ENCODE measurements at places on chromosomes 7 and 10. TPM values are rescaled to one million over a fixed set of nuclear protein-coding genes. Genes with fewer than 3 reads are reported as not detected.
A peak's percentile ranks its signal among the peaks of the same experiment; 100 is the strongest.

DNA sequence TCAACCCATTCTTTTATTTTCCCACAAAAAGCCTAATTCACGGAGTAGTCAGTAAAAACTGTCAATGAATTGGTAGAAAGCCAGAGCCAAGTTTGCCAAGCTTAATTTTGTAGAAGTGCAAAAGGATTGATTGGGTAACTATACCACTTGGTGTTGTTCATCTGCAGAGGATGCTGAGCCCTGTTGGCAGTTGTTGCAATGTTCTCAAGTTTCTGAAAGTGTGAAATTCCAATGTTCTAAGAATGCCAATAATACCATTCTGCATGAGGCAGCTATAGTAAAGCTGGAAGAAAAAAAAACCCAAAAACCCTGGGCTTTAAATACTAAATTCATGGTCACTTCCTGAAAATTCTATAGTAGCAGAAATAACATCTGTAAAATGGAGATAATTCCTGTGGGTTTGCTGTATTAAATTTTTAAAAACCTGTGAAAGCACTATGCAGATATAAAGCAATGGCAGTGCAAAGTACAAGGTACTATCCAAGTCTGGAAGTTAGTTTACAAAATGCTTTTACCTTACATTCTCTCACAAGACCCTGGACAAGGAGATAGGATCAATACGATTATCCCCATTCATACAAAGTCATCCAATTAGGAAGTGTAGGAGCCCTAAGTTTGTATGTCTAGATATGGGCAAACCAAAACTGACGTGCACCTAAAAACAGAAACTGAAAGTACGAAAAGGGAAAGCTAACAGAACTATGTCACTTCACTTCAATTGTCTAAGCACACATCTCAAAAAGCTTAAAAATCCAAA is 6.0 kb upstream of the PON1 start:
- peak; percentile 17 for DNase-seq

DNA sequence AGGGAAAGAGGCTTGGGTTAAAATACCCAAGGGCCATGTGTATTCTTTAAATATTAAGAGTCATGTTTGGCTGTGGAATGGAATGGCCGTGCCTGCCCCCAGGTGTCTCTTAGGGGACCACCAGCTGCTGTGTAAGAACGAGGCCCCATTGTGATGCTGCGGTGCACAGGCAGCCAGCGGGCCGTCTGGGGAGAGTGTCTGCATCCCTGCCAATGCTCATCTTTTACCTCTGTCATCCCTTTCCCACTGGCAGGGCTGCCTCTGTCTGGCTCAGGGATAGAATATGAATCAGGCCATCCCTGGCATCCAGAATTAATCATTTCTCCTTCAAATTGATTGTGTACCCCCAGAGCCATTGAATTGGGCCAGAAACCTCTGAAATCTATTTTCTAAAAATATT is 137.8 kb upstream of the GALNT17 start:
- no peak for DNase-seq

DNA sequence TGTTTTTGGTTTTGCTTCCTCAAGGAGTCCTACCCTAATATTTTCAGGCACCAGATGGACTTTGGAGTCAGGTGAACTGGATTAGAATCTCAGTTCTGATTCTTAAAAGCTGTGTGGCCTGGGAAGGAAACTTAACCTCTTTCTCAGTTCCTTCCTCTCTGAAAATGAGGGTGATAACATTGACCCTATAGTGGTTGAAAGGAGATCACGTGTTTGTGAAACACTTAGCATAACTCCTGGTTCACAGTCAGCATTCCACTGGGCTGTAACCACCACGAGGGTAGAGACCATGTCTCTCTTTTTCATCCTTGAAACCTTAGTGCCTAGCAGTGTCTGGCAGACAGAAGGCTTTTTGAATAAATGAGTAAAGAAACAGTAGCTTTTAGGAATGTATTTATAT is 16.7 kb downstream of the LSMEM1 start:
- no peak for DNase-seq

- DNase-seq: no peak
Measured at GRCh38 chr7:70384891-70385290, 747.1 kb upstream of the GALNT17 start.

SUN3 gene
- total RNA-seq: not detected

DNA sequence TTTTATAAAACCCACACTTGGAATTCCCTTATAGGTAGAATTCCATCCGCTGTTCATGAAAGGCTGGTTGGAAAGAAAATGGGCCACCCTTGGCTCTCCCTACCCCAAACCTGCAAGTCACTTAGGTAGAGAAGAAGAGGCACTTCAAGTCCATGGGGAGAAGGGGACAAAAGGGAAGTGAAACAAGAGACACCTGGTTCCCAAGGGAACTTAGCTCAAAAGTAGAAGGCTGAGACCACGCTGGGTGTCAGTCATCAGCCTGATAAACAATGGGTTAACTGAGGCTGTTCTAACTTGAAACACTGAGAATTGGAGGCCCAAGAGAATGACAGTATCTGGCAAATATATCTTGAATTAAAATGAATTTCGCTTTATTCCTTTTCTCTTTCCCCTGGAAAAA is 330.8 kb upstream of the NFE2L3 start:
- DNase-seq: no peak

- no peak for DNase-seq
Measured at GRCh38 chr10:28714401-28715053, 37.2 kb downstream of the BAMBI start.

- no peak for DNase-seq
Measured at GRCh38 chr10:35378541-35379210, 42.4 kb downstream of the CCNY start.

GRCh38 chr10:4270116-4270515 is 485.1 kb upstream of the KLF6 start:
- DNase-seq: peak; percentile 21

DNA sequence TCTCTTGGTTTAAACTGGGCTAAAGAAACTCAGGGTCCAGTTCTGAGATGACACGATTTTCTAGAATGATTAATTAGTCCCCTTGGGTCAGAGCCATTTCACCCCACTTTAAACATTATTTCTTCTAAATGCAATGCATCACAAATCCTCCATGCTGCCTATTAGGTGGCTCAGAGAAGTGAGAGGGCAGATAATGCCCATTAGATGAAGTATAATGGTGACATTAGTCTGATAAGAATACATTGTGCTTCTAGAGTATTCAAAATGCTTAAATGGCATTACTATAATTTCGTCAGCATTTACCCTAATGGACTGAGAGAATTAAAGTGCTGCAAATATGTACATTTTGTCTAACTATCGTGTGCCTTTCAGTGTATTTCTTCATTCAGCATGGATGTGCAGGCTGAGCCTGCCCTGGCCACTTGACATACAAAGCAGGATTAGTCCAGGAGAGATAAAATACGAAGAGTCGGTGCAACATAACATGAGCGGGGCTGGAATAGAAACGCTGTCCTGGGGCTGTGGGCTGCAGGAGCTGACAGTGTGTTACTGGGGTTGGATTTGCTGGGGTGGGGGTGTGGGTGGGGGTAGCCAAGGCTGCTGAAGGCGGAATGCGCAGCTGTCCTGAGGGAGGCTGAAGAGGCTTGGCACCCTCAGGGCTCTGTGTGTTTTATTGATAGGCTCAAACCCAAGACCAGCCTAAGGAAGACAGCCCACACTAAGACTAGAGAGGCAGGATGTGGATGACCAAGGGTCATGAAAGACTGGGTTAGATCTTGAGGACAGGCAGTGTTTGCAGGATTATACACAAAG is 52.8 kb upstream of the KLF6 start:
- no peak for DNase-seq

DNA sequence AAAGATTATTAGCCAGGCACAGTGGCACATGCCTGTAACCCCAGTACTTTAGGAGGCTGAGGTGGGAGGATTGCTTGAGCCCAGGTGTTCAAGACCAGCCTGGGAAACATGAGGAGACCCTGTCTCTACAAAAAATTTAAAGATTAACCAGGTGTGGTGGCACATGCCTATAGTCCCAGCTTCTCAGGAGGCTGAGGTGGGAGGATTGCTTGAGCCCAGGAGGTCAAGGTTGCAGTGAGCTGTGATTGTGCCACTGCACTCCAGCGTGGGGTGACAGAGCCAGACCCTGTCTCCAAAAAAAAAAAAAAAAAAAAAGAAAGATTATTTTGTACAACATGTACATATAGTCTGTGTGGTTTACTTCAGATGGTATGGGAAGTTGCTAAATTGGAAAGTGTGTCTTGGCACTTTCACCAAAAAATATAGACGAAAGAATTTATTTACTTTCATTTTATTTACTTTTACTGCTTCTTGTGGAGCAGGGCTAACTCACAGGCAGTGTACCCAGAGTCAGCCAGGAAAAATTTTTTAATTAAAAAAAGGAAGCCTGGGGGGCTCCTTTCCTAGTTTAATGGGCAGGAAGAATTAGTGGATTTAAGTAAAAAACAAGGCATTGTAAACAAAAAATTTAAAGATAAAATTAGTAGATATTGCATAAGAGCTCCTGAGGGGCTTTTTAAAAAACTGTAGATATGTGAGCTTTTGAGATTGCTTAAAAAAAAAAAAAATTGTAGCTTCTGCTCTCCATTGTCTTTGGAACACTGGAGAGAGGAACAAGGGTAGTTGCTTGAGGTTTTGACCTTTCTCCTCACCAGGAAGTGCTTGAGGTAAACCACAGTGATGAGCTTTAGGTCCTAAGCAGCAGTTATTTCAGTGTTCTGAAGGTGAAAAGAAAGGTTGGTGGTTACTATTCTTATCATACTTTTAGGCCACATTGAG is 44.6 kb upstream of the VDAC2 start:
- DNase-seq: no peak

DNA sequence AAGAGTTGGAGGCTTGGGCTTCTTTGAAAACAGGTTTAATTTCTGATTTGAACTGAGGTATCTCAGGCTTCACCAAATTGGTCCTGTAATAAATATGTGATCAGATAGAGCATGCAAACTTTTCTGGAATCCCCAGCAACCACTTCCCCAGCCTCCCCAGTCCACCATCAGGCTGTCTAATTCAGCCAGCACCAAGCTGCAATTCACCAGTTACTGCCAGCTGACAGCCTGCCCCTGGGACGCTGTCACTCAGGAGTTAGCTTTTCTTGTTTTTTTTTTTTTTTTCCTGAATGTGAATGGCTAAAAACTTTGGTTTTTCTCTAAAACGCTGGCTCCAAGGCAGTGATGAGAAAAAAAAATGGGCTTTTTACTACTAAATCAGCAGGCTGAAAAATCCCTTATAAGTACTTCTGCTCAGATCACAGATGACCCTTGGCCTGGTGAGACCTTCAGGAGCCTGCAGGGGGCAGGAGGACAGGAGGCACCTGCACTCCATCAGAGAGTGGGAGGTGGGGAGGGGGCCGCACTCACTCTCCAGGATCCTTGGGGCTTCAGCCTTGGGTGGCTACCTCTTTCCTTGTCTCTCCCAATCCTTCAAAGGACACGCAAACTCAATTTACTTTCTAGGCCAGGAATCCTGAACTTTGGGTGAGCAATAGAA is 349.4 kb downstream of the GATA3 start:
- no peak for DNase-seq

GRCh38 chr10:6563731-6564130 is 16.3 kb downstream of the PRKCQ start:
- DNase-seq: no peak

- no peak for DNase-seq
Measured at GRCh38 chr10:48690791-48691660, 6.4 kb downstream of the WDFY4 start.

SPDYE5 gene
- not detected for total RNA-seq

DNA sequence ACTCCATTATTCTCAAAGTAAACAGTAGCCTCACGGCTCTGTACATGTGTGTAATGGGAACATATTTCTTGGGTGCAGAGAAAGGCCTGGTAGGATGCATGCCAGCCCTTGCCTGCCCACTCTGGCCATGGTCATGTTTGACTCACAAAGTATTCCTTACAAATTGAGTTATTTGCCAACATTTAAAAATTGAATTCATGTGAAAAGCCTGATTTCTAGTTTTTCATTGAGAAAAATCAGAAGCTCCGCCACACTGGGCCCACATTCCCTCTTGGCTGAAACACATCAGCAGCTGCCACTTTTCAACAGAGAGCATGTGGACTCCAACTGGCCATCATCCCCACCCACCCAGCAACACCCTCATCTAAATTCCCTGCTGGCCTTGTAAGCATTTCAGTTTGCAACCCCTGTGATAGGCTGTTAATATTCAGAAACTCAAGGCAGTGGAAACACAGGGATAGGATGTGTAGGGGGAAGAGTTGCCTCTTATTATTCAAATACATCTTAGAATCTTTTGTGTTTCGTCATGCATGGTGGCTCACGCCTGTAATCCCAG is 40.9 kb downstream of the CDH23 start:
- no peak for DNase-seq

ASAH2 gene
- total RNA-seq: 5.7 TPM

- DNase-seq: no peak
Measured at GRCh38 chr10:79072041-79072441, 3.3 kb downstream of the ZMIZ1 start.

- no peak for DNase-seq
Measured at GRCh38 chr10:30499816-30500215, 65.8 kb downstream of the MAP3K8 start.

- peak; percentile 26 for DNase-seq
Measured at GRCh38 chr10:24908793-24909423, 43.5 kb downstream of the PRTFDC1 start.

DNA sequence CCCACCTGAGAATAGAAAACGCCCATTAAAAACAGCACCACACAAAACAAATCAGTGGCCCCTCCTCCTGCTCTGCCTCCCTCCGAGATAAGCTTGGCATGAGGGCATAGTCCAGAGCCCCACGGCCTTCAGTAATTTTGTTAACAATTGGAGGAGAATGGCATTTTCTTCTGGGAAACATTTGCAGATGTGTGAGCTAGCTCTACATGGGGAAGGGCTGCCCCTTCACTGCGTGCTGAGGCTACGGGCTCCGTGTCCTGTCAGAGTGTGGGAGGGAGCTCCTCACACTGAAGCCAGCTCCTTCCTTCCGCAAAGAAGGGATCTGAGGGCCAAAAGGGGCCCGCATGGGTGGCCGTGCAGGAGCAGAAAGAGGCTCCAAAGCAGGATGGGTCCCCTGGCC is 15.2 kb downstream of the GRK5 start:
- no peak for DNase-seq

DNA sequence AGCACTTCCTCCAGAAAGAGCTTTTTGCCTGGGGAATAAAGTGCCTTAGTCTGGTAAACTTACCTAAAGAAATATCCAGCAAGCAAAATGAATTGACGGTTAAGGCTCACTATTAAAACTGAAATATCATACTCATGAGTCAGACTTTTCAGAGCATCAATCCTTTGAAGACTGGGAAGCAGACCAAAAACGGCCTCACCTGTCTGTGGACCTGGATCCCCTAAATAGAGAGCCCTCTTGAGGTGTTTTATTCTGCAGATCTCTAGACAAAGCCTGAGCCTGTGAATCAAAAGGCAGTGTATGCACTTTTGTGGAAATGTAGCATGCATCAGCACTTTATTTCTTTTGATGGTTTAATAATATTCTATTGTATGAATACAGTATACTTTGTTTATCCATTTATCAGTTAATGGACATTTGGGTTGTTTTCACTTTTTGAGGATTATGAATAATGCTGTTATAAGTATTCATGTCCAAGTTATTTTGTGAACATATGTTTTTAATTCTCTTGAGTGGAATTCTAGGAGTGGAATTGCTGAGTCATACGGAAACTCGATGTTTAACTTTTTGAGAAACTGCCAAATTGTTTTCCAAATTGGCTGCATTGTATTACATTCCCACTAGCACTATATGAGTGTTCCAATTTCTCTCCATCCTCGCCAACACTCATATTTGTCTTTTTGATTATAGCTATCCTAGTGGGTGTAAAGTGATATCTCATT is 449.0 kb upstream of the IGFBP3 start:
- DNase-seq: no peak

GRCh38 chr7:589781-590575 is 70.3 kb upstream of the PDGFA start:
- no peak for DNase-seq

CREB3L2 gene
- total RNA-seq: 18.2 TPM

- no peak for DNase-seq
Measured at GRCh38 chr7:29274146-29275017, 79.8 kb downstream of the CHN2 start.

GRCh38 chr7:134060874-134061273 is 66.3 kb upstream of the LRGUK start:
- DNase-seq: no peak
